ENCODE measurements at places on chromosomes 7 and 10.
A peak's percentile ranks its signal among the peaks of the same experiment; 100 is the strongest.

- DNase-seq: no peak
Measured at GRCh38 chr7:86914551-86914950, 144.9 kb downstream of the ELAPOR2 start.

DNA sequence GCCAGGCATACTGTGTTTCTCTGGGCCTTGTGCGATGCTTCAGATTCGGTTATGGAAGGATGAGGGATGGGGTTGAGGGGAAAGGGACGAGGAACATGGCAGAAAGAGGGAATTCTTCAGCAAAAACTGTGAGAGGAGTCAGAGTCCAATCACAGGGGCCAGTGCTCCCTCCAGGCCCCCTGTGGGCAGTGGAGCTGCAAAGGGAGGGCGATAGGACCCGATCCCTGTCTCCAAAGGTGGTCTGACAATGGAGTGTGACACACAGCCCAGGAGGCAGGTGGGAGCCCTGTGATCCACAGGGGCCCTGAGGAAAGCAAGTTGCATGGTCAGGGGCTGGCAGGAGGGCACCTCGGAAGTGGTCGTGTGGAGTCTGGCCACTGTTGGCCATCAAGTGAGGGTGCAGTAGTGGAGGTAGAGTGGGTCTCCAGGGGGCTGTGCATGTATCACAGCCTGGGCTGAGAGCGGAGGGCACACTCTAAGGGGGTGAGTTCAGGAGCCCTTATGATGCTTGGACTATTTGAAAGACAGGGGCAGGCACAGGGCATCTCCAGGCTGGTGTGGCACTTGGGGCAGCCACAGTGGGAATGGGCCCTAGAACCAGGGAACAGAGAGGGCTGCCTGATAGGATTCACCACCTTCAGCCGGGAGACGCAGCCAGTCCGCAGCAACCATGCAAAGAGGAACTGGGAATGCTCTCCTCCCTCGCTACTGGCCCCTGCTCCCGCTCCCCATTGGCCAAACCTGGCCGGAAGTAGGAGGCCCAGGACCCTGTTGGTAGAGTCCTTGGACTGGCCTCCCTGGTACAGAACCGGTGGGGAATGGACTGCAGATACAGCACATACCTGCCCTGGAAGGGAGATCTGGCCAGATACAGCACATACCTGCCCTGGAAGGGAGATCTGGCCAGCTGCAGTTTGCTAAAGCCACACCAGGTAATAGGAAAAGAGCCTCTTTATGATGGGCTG, 115.9 kb downstream of the ADCY1 start:
- DNase-seq: no peak

DNA sequence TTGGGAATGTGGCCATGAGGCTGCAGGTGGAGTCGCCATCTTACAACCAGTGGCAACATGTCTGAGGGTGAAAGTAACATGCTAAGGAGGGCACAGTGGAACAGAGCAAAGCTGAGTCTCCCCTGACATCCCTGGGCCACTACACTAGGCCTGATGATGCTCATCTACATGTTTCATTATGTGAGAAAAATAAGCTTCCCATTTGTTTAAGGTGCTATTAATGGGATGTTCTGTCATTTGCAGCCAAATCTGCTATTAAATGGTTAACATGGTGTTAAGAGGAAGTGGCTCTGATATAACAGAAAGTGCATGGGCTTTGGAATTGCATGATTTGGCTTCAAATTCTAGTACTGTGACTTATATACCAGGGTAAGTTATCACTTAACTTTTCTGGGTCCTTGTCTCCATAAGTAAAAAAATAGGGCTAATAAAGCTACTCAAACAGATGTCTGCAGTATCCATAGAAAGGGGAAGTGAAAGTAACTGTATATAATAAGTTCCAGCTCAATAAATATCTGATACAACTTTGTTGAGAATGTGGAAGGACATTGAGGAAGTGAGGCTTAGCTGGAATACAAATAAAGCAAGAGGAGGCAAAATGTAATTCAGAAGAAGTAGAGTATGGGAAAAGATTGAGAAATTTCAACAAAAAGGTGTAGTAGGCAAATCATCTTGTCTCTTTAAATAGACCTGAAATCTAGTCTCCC, 158.9 kb downstream of the RTKN2 start:
- no peak for DNase-seq

GRCh38 chr7:109179601-109180000, 609.9 kb downstream of the DNAJB9 start:
- no peak for DNase-seq

DNA sequence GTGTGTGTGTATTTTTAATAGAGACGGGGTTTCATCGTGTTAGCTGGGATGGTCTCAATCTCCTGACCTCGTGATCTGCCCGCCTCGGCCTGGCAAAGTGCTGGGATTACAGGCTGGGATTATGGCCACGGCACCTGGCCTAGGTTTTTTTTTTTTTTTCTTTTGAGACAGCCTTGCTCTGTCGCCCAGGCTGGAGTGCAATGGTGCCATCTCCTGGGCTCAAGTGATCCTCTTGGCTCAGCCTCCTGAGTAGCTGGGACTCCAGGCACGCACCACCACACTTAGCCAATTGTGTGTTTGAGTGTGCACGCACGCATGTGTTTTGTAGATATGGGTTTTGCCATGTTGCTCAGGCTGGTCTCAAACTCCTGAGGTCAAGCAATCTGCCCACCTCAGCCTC, 629.8 kb downstream of the ETV1 start:
- DNase-seq: no peak

GRCh38 chr7:29199776-29200175, 5.2 kb downstream of the CHN2 start:
- DNase-seq: no peak

DNA sequence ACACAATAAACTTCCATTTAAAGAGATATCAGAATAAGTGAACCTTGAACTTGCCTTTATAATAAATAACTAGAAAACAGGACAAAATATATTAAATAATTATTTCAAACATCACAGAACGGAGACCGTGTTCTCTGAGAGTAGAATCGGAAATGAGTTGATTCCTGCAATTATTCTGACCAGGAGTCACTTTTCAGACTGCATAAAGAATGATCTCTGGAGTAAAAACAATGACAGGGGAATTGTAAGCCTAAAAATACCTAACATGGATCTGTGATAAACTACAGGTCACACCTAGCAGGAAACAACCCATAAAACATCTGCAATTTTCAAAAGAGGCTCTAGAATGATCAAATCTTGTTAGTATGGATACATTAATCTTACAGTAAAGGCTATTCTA, 577.5 kb upstream of the SORCS1 start:
- DNase-seq: no peak

GRCh38 chr7:139075031-139075652, 34.4 kb downstream of the ZC3HAV1 start:
- no peak for DNase-seq

- DNase-seq: peak; percentile 12
Measured at GRCh38 chr7:6221340-6222319, 50.8 kb downstream of the CYTH3 start.

GRCh38 chr10:62744136-62744535, 60.4 kb upstream of the ADO start:
- DNase-seq: no peak

DNA sequence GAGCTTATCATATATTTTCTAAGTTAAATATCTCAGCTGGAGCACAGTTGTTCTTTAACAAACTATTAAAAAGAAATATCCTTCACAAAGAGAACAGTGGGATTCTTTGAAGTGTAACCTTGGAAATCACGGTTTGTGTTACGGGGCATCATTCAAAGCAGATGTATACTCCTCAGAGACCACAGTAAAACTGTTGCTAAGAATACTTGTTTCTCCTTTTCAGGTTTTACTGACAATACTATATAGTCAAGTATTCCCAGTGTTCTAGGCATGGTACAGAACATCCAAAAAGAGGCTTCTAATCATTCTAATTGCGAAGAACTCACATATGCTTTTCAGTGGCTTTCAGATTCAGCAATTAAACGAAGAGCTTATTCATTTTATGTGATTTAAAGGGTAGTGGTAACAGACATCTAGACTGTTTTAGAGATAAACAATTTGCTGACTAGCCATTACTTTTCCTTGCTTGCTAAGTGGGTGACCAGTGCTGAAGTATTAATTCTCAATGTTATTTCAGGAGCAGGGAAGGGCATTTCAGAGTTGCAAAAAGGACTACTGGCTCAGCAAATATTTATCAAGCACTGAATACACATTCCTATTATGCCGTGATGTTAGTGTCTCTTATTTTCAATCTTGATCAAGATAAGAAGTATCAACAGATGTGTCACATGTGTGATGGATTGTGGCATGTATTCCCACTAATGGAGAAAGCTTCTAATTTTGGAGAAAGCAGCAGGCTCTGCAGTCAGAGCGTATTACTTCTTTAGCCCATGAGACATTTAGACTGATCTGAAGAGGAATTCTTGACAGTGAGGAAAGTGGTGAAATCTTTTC, 236.8 kb downstream of the RNLS start:
- DNase-seq: no peak

DNA sequence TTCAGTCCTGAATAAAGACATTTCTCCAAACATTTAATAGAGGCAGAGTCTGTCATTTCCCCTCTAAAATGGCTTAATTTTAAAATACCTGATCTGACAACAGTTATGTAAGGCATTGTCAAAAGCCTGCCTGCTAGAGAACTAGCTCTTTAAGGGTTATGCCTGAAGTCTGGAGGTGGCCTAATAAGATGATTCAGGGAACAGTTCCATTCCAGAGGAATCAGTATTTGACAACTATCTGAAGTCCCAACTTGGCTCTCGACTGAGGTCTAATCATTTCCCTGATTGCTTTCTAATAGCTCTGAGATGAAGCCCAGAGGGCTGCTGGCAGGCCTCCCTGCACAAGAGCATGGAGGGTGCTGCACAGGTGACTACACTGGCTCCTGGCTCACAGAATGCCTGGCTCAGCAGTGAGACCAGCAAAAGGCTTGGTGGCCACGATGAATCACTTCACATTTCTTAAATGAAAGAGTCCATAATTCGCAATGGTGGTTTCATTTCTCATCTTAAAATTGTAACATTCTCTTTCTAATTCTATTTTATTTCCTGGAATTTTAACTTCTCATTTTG, 509.6 kb upstream of the POM121L12 start:
- DNase-seq: no peak

GRCh38 chr7:21916629-21917028, 29.1 kb downstream of the CDCA7L start:
- DNase-seq: no peak

DNA sequence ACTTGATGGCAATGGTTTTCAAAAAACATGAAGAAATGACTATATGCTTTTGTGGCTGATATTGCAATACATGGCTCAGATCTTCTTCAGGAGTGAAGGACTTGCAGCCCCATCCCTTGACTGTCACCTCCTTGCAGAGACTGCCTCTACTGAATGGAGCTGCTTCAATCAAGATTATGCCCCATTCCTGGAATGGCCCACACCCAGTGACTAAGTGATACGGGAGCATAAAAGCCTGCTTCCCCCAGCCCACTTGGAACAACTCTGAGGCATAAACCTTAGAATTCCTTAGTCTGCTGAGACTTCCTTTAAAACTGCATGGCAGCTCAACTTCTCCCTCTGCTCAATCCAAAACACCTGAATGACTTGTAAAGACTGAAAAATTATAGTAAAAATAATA, 957.1 kb downstream of the SORCS3 start:
- no peak for DNase-seq

DNA sequence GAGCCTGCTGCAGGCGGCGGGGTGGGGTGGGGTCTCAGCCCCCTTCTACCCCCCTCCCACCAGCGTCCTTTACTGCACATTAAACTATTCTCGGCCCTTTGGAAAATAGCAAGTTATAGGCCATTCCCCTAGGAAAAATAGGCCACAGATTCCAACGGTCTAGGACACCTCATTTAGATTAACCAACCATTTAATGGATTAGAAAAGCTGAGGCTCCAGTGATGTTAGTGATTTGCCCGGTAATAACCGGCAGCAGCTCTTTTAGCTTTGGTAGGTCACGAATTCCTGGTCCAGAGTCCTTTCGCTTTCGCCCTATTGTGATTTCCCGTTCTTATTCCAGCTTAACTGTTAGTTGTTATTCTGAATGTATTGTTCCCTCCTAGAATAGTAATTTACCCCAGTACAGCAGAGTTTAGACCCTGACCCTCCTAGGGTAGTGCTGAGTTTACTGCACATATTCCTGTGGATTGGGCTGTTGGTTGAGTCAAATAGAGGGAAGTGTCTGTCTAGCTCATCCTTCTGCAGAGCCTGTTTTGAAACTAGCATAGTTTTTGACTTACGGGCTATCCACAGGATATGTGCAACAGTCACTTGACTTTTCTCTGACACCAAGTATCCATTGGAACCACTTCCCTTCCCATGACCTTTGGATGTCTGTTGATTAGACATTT, 754 bp downstream of the GSTO1 start:
- DNase-seq: no peak

DNA sequence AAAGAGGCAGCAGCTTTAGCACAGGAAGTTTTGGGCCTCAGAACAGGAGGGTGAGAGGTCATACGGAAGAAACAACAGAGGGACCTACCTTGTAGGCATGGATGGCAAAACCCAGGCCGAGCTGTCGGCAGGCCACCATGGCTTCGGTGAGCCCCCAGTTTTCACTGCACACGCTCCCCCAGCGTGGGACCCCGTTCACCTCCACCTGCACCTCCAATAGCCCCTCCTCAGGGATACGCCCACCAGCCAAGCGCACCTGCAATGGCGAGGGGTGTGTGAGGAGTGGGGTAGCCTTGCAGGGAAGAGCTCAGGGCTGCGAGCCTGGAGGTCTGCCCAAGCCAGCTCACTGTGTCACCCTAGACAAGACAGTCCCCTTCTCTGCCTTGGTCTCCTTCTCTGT, 11.3 kb downstream of the LOXL4 start:
- no peak for DNase-seq

- no peak for DNase-seq
Measured at GRCh38 chr7:148156233-148156632, 434.3 kb upstream of the C7orf33 start.

DNA sequence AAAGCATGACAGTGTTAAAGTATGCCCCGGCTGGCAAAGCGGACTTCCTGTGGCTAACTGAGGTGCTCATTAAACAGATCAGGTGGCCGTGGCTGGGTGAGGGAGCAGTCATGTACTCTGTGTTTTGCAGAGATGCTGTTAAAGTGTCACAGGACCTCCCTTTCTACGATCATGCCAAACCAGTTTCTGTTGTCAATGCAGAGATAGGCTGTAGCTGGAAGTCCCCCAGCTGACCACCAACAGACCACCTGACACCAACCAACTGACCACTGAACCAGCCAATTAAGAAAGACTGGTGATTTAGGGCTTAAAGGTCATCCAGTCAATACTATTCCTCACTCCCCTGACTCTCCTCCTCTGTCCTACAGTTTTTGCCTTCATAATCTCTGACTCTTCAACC, 431.1 kb upstream of the LRGUK start:
- DNase-seq: no peak

DNA sequence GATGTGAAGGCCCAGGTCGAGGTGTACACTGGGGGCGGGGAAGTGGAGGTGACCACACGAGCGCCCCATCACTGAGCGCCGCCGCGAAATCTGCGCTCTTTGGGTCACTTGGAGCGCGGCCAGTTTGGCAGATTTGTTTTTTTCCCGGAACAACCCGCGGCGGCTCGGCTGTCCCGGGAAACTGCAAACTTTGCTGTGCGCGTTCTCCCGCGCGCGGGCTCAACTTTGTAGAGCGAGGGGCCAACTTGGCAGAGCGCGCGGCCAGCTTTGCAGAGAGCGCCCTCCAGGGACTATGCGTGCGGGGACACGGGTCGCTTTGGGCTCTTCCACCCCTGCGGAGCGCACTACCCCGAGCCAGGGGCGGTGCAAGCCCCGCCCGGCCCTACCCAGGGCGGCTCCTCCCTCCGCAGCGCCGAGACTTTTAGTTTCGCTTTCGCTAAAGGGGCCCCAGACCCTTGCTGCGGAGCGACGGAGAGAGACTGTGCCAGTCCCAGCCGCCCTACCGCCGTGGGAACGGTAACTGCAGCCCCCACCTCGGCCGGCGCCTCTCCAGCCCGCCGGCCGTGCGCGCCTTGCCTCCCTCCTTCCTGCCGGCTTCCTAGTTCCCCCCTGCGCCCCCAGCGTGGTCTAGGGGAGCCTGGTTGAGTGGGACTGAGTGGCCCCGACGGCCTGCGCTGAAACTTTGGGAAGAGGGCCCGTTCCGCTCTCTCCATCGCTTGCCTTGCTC, at the start of gene CASP7:
Gene CASP7 (plus strand): TSS at position 450 of the 727 bp plus-strand sequence. CDS start 17,582 bp downstream, outside the sequence.
- DNase-seq: peak; percentile 82

All from activated T-cell treated with anti-CD3 and anti-CD28 coated beads for 48 hours (primary cell).